ENCODE measurements at places on chromosomes 5 and 9.

DNA sequence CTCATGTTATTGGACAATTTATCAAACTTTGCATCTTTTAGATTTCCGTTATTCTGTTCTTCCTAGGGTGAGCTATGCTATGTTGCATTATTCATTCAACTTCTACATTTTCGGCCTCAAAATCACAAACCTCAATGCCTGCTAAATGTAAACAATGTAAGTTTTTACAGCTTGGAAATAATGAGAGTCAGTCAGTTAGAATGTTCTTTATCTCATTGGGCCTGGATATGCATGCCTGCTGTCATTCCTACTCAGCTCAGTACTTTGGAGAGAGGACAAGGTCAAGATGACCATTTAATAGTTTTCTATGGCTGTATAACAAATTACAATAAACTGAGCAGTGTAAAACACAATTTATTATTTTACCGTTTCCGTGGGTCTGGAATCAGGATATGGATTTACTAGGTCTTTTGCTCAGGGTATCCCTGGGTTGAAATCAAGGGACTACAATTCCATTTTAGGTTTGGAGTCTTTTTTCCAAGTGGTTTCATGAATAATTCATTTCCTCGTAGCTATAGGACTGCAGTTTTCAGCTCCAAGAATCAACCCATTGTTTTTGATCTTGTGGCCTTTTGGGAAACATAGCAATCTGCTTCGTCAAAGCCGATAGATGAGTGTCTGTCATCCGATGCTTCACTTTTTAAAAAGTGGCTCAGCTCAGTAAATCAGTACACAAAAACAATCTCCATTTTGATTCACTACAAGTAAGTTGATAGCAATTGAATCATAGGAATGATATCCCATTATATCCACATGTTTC lies 1143.2 kb upstream of the CDH6 start:
- no peak for DNase-seq

DNA sequence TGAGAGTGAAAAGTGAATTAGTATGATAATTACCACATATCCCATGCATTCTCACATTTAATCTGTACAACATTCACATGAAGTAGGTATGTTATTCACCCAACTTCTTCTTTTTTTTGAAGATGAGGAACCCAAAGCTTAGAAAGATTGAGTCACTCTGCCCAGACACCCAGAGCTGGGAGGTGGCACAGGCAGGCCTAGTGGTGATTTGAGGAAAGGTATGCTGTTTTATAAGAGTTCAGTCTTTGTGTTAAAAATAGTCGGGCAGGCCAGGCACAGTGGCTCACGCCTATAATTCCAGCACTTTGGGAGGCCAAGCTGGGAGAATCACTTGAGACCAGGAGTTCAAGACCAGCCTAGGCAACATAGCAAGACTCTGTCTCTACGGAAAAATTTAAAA lies 285.3 kb downstream of the NR3C1 start:
- no peak for DNase-seq

- no peak for DNase-seq
Observed at GRCh38 chr9:27431543-27432147, 92.4 kb upstream of the IFNK start.

DNA sequence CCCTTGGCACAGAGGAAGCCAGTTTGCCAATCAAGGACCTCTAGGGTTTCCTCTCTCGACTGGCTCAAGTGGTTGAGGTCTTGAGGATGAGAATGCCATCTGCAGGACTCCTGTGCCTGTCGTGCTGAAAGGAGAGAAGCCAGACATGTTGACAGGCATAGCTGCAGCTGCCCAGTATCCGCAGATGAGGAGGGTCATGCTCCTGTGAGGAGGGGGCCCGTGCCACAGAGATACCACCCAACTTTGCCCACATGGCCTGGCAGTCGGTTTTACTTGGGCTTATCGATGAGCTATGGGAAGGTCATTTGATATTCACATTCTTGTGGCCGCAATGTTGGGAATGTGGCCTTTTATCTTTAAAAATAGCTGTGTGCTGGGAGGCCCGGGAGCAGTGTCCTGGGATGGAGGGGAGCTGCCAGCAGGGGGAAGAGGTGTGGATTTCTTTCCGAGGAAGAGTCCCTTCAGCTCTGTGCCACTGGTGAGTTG lies 17.4 kb downstream of the FRMPD1 start:
- no peak for DNase-seq

DNA sequence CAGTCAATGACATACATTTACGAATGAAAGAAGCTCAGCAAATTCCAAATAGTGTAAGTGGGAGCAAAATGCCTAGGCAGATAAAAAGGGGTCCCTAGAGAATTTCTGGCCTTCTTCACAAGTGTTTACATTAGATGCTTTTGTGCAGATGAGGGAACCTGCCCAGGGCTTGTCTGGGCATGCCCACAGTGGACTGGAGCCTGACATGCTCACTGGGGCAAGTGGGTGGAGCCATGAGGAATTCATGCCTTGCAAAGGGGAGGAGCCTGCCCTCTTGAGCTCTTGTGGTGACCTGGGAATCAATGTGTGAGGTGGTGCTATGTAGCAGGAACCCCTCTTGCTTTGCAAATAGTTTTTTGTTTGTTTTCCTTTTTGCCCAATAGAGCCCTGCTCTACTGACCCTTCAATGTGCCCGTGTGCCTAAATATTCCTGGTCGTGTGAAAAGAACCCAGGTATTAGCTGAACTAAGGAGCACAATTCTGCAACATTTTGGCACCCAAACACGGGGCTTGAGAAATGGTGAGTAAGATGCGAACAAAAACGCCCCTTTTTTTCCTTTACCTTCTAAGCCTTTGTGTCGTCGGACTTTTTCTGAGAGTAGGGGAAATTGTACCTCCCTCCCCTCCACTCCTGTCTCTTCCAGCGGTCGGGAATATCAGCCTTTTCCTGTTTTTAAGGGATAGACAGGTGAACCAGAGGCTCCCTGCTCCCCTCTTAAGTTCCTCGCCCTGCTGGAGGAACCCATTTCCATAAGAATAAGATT lies 433.8 kb upstream of the CDH9 start:
- no peak for DNase-seq

DNA sequence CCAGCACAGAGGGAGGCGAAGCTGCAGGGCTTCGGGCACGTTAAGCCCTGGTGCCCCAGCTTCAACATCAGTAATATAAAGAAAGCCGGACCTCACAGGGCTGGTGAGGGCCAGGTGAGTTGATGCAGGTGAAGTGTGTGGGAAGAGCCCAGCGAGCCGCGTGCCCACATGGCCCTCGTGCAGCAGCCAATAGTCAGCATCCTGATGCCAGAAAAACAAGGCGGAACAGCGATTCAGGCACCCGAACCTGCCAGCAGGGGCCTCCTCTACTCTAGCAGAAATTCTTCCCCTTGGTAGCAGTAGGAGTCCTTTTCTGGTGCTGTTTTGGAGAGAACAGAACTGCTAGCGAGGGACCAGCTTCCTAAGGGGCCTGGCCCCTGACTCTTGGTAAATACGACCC lies 7.8 kb downstream of the MED10 start:
- DNase-seq: no peak

DNA sequence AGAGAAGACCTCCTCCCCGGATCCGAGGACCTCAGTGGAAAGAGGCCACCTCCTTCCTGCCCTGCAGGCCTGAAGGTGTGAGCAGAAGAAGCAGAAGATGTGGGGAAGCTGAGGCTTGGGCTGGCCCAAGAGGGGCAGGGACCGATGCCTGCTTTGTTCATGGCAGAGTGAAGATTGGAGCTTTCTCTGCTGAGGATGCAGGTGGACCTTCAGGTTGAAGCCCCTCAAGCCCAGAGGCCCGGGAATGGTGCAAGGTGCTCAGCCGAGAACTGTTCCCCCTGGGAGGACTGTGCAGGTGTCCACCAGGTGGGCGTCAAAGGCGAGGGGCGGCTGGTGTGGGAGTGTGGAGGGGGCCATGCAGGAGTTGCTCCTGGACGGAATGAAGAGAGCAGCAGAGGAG lies 277.9 kb upstream of the IRX2 start:
- DNase-seq: no peak

- DNase-seq: no peak
Observed at GRCh38 chr9:120431268-120431667, 148.7 kb downstream of the CDK5RAP2 start.

DNA sequence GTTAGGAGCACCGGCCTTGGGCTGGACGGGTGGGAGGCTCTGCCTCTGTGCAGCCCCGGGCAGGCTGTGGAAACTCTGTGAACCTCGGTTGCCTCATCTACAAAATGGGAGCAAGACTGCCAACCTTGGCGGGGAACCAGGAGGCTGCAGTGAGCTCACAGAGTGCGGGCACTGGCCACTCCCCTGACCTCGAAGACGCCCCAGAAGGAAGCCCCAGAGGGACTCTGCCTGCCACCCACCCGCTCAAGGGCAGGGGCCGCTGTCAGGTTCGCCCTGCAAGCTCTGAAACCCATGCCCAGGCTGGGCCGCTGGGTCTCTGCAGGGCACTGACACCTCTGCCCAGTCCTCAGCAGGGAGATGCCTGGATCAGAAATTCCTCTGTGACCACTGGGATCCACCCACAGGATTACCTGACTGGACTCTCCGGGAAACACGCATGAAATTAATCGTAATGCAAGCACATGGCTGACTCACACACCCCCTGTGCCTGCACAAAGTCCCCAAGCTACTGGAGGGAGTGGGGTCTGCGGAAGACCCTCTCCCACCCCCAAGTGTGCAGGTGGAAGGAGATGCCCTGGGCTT lies 7.4 kb downstream of the CCDC187 start:
- no peak for DNase-seq

DNA sequence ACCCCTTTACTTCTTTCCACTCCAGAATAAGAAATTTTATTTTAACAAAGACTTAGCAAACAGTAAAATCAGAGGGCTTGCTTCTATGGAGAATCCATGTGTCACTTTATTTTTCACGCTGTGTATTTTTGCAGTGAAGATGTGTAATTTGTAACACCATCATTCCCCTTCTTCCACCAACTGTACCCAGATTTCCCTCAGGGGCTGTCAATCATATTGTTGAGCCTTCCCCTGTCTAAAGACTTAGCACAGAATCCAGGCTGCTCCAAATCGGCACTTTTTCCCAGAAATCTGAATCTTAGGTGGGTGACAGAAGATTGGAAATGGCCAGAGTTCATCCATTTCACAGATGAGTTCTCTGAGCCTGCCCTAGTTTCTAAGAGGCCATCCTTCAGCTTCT lies 115.9 kb downstream of the GNAQ start:
- no peak for DNase-seq

DNA sequence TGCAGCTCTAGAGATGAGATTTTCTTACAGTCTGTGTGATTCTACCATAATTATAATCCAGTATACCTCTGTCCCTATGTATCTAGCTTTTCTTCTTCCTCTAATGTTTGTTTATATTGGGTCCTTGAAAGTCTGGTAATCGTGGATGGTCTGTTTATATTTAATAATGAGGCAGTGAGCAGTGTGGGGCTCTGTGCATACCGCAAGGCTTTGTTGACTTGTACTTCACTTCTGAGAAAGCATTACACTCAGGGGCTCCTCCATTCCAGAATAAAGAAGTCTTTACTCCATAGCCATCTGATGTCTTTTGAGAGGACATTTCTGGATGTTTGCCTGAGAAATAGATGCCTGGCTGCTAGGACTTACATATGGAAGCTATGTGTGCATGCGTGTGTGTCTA lies 4.5 kb upstream of the MPDZ start:
- no peak for DNase-seq

DNA sequence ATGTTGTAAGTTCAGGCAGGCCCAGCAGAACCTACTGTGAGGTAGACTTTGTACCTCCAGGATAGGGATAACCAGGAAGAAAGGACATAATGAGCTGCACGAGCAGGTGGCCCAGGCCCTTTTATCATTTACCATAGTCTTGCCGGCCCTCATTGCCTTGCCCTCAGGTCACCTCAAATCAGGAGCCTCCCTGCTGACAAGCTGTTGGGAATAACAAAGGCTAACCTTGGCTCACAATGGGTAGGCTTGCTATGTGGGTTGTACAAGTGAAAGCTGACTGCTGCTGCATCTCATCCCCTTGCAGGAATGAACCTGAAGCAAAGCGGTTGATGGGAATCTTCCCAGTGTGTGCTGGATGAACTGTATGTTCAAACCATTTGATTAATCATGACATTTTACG lies 159.5 kb upstream of the ACTBL2 start:
- no peak for DNase-seq

- DNase-seq: peak; percentile 28
Observed at GRCh38 chr5:41869151-41869723, 988 bp downstream of the OXCT1 start.

GRCh38 chr9:14547245-14548060 lies 145.8 kb downstream of the ZDHHC21 start:
- DNase-seq: no peak

GRCh38 chr5:150431574-150431973 lies 18.0 kb downstream of the RPS14 start:
- DNase-seq: no peak

DNA sequence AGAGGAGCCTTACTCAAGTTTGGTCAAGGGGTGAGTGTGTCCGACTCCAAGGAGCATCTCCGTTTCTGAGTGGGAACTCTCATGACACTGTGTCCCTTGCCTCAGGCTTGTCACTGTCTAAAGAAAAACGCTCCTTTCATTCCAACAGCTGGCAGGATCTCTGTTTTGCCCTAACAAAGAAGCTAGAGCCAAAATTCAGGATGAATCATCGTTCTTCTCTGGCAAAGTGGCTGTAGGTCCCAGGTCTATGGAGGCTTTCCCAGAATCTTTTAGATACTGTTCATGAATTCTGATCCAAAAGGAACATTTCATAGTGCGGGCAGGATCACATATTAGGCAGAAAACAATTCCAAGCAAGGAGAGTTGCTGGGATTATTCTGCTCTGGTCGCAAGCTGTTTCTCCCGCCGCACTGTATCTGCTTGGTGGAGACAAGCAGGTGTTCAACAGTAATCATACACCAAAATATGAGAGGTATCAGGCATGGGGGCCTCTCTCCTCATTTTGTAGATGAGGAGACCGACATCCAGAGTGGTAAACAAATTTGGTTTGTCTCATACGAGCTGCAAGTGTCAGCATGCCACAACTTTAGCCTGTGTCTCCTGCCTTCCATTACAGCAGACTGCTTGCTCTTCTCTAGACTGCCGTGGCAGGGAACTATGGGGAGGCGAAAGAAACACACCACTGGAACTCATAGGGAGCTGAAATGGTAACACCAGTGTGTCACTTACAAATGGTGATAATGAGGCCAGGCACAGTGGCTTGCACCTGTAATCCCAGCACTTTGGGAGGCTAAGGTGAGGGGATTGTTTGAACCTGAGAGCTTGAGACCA lies 72.6 kb downstream of the ENTREP1 start:
- DNase-seq: no peak

DNA sequence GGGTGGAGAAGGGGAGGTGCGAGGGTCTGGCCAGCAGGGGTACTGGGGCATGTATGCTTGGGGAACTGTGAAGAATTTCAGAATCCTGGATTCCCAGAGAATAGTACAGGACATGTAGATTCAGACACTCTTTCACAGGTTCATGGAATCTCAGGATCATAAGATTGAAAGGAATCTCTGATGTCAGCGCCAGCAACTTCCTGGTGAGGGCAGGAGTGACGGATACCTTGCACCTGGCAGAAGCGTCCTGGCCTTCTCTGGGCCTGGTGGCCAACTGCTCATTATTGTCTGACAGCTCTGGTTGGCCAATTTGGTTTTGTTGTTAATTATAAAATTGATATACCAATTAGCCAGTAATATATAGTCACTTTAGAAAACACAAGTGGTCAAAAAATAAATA lies 6.9 kb downstream of the GM2A start:
- no peak for DNase-seq

- DNase-seq: no peak
Observed at GRCh38 chr5:37739817-37740261, 100.0 kb downstream of the GDNF start.
